Osteocyte (in vitro differentiated cells): ENCODE measurements at places on chromosomes 2 and 18. TPM values are rescaled to one million over a fixed set of nuclear protein-coding genes. Genes with fewer than 3 reads are reported as not detected.

DNA sequence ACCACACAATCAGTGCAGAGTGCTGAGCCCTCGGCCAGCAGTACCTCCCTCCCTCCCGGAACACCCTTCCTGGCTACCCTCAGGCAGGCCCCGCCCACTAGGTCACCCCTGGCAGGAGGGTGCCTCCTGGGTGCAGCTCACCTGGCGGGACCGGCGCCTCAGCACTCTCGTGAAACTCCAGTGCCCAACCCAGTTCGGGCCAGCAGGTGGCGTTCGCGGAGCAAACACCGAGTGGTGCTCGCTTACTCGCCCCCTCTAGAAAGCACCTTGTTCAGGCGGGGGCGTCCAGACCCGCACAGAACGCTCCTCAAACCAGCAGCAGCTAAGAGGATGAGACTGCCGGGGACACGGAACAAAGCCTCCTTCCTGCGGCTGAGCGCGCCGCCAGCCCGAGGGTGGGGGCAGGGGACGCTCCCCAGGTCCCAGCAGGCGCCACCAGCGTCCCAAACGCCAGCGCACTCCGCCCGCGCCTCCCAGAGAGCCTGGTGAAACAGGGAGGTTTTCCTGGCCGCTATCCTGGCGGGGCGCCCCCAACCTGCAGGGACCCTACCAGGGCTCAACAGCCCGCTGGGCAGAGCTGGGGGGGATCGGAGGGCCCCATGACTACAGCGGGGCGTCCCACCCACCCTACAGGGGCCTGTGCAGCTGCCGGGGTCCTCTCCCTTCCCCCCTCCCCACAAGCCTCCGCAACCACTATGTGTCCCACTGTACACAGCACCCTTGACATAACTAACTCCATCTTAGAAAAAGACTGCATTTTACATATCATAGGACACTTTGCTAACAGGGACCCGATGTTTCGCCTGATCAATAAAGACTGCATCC, 44.7 kb downstream of the MRPS5 start:
- peaks cover 5% of the 10 kb centered on the region for H3K4me1 ChIP-seq
- H3K4me3 ChIP-seq, result peak overlapping the region; percentile 65
- no peak for DNase-seq
- H3K36me3 ChIP-seq, result no peaks in the 10 kb centered on the region
- H3K27me3 ChIP-seq, result peaks cover 34% of the 10 kb centered on the region

Gene TOGARAM2
- not detected in 2 replicates for total RNA-seq

GRCh38 chr18:63741769-63742168, 33.4 kb upstream of the SERPINB7 start:
- no peaks in the 10 kb centered on the region for H3K36me3 ChIP-seq
- no peak overlapping the region for H3K4me3 ChIP-seq
- peaks cover 16% of the 10 kb centered on the region for H3K27me3 ChIP-seq

- H3K4me1 ChIP-seq, result peaks cover 40% of the 10 kb centered on the region
- H3K4me3 ChIP-seq, result no peak overlapping the region
- no peaks in the 10 kb centered on the region for H3K27me3 ChIP-seq
Observed at GRCh38 chr18:58287353-58288274, 243.6 kb downstream of the NEDD4L start.

DNA sequence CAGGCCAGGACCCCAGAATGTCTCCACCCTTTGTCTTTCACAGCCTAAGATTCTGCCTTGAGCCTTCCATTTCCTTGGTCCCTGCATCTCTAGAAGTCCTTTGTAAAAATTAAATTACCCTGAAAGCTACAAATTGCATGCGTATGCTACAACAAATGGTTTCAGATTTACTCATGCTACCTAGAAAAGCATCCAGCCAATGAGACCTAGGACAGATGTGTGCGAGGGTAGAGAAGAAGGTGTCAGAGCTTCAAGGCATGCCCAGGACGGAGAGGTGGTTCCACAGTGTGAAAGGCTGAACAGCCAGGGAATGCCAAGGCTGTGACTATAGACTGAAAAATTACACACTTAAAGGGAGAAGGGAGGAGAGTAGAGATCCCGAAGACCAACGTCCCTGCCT, 40.2 kb downstream of the CCBE1 start:
- H3K36me3 ChIP-seq, result no peaks in the 10 kb centered on the region
- no peak overlapping the region for H3K27ac ChIP-seq
- H3K4me3 ChIP-seq, result no peak overlapping the region

GRCh38 chr2:101127319-101128056, 23.7 kb downstream of the TBC1D8 start:
- H3K4me3 ChIP-seq, result no peak overlapping the region
- H3K36me3 ChIP-seq, result no peaks in the 10 kb centered on the region
- peaks cover 49% of the 10 kb centered on the region for H3K4me1 ChIP-seq
- DNase-seq, result no peak
- no peak overlapping the region for H3K27ac ChIP-seq

DNA sequence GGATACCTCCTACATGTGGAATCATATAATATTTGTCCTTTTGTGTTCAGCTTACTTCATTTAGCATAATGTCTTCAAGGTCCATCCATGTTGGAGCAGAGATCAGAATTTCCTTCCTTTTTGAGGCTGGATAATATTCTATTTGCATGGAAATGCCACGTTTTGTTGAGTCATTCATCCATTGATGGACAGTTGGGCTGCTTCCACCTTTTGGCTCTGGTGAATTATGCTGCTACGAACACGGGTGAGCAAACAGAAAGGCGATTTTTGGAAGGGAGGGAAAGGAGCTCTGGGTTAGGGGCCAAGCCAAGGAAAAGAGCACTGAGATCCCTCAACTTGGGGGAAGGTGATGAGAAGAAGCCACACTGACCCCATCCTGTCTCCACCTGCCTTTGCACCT, 260.5 kb downstream of the TNS1 start:
- peaks cover 16% of the 10 kb centered on the region for H3K4me1 ChIP-seq
- no peak overlapping the region for H3K4me3 ChIP-seq
- H3K36me3 ChIP-seq, result peaks cover 3% of the 10 kb centered on the region
- peak; percentile 13 for DNase-seq
- H3K27ac ChIP-seq, result no peak overlapping the region
- H3K27me3 ChIP-seq, result peaks cover 2% of the 10 kb centered on the region

DNA sequence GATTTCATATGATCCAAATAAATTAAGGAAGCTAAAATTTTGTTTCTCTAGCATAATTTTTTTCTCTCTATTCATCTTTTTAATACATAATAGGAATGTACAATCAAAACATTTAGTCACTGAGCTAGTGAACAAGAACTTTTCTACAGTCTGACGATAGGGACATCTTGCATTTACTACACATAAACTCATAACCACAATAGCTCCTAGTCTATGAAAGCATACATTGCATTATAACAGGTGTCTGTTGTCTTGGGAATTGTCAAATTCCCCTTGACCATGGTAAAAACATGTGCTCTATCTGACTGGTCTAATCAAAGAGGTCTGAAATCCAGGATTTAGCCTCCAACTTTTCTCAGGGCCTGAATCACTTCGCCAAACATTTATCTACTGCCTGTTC, 144.8 kb downstream of the FAM124B start:
- H3K27me3 ChIP-seq, result no peaks in the 10 kb centered on the region
- DNase-seq, result no peak
- no peak overlapping the region for H3K27ac ChIP-seq

DNA sequence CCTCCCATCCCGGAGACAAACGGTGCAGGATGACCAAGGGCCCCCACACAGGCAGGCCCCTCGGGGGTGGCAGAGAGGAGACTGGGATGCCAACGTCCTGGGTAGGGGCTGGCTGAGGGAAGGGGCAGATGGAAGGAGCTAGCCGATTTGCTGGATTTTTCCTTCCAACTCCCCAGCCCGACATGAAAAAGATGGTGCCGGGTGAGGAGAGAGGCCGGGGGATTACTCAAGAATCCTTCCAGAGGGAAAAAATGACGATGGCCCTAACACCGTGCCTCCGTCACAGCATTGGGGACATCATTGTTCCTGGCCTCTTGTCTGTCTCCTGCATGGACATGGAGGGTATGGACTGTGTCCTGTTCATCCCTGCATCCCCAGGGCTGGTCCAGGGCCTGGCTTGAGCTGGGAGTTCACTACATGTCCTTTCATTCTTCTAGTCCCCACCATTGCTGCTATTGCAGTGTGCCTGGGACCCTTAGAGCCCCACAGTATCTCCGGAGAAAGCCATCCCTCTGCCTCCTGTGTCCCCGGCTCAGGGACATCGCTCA, 217.7 kb downstream of the TNS1 start:
- H3K36me3 ChIP-seq, result peaks cover 14% of the 10 kb centered on the region
- peaks cover 5% of the 10 kb centered on the region for H3K4me1 ChIP-seq
- no peak overlapping the region for H3K4me3 ChIP-seq
- peak; percentile 79 for DNase-seq

DNA sequence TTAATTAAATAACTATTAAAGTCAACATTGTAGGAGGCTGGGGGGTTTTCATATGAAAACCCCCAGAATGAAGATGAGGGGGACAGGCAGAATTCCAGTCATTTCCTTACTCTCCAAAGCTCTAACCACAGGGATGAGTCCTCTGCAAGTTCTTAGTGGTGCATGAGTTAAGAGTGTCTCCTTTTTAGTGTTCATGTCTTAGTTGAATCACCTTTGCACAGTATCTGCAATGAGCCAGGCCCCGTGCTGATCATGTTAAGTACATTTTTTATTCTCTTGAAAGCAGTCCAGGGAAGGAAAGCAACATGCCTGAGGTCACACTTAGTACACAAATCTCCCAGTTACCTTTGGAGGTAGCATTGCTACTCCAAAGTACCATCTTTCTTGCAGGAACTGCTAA, 25.7 kb upstream of the MSGN1 start:
- DNase-seq, result no peak
- no peaks in the 10 kb centered on the region for H3K4me1 ChIP-seq
- no peaks in the 10 kb centered on the region for H3K36me3 ChIP-seq
- H3K27ac ChIP-seq, result no peak overlapping the region
- peaks cover 23% of the 10 kb centered on the region for H3K27me3 ChIP-seq

Gene SANBR
- total RNA-seq, result 11.3 and 11.7 TPM in 2 replicates

Gene SETBP1
- 69.3 and 80.0 TPM in 2 replicates for total RNA-seq

DNA sequence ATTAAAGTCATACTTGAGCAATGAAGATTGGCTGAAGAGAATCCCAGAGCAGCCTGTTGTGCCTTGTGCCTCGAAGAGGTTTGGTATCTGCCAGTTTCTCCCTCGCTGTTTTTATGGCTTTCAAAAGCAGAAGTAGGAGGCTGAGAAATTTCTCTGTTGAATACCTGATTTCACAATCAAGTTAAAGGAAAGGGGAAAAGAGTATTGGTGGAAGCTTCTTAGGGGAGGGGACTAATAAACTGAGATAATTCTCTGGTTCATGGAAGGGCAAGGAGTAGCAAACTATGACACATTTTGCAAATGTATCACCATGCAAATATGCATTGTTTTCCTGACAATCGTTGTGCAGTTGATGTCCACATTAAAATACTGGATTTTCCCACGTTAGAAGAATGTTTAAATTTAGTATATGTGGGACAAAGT, at the start of gene IL1B:
Gene IL1B (minus strand): TSS at position 85 of the 423 bp plus-strand sequence. CDS start 550 bp downstream, outside the sequence.
- peaks cover 21% of the 10 kb centered on the region for H3K4me1 ChIP-seq
- no peak within 1 kb of the TSS for H3K4me3 ChIP-seq
- no peak for DNase-seq
- no peaks in the 10 kb centered on the region for H3K36me3 ChIP-seq
- peaks cover 2% of the 10 kb centered on the region for H3K27me3 ChIP-seq

GRCh38 chr2:238287737-238288649, at the start of gene PER2:
PER2 (minus strand) TSS chr2:238288610; CDS start chr2:238277936, 10,674 bp downstream.
- H3K27me3 ChIP-seq, result no peaks in the 10 kb centered on the region
- H3K4me3 ChIP-seq, result peak within 1 kb of the TSS; percentile 81
- H3K4me1 ChIP-seq, result peaks cover 50% of the 10 kb centered on the region
- peak within 1 kb of the TSS; percentile 96 for H3K27ac ChIP-seq
- H3K36me3 ChIP-seq, result no peaks in the 10 kb centered on the region

DNA sequence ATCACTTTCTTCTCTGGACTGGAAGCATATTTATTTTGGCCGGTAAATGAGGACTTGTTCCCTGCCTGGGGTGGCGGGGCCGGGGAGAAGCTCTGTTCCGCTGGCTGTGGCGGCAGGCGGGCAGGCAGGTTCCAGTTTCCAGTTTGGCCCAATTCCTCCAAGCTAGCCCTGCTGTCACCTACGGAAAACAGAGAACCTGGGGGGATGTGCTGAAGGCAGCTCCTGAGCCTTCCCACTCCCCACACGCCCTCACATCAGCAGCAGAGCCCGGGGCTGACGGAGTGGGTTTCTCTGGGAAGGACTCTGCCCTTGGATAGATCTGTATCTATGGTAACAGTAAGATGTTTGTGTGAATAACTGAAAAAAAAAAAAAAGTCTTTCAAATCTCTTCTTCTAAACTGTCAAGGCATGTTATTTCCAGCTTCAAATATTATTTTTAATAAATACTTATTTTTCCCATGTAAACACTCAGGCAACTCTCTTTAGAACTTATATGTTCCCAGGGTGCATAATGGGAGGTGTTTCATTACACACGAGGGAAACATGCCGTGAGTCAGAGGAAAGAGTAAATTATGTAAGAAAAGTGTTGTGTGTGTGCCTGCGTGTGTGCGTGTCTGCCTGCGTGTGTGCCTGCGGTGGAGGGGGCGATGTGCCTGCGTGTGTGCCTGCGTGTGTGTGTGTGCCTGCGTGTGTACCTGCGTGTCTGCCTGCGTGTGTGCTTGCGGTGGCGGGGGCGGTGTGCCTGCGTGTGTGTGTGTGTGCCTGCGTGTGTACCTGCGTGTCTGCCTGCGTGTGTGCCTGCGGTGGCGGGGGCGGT, 116.1 kb upstream of the ZNF516 start:
- H3K4me3 ChIP-seq, result no peak overlapping the region
- peaks cover 4% of the 10 kb centered on the region for H3K27me3 ChIP-seq
- no peak for DNase-seq
- no peaks in the 10 kb centered on the region for H3K4me1 ChIP-seq
- H3K36me3 ChIP-seq, result no peaks in the 10 kb centered on the region
- no peak overlapping the region for H3K27ac ChIP-seq

DNA sequence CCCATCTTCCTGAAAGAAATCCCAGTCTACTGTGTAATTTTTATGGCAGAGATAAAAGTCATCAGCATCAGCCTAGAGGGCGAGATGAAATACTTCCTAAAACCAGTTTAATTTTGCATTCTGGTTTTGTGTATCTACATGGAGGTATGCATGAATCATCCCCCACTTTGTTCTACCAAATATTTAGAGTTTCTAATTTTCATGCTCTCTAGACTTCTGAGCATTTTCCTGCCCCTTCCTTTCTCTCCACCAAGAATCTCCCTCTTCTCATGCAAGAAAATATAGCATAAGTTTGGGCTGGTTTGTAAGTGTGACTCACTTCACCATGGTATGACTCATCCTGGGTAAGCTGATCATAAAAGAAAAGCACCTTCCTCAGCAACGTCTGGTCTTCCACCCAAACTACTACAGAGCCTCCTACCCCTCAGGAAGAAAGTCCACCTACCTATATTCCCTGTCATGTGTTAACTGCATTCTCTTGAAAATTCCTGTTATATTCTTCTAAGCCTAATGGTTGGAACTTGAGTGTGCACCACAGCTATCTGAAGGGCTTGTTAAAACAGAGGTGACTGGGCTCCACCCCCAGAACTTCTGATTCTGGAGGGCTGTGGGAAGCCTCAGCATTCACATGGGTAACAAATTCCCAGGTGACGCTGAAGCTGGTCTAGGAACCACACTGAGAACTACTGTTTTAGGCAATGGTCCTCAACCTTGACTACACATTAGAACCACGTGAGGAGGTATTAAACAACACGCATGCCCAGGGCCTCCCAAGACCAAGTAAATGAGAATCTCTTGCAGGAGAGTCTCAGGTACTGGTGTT, 37.4 kb upstream of the RAPGEF4 start:
- no peaks in the 10 kb centered on the region for H3K36me3 ChIP-seq
- H3K4me3 ChIP-seq, result no peak overlapping the region
- H3K27me3 ChIP-seq, result no peaks in the 10 kb centered on the region
- H3K27ac ChIP-seq, result peak overlapping the region; percentile 65
